ENCODE measurements at places on chromosomes 3 and 15. TPM values are rescaled to one million over a fixed set of nuclear protein-coding genes. Genes with fewer than 3 reads are reported as not detected.

GRCh38 chr3:123628996-123629746 lies 44.3 kb upstream of the HACD2 start:
- no peak for DNase-seq

GRCh38 chr3:169008776-169009358 lies 654.6 kb downstream of the MECOM start:
- no peak for DNase-seq

GRCh38 chr3:61980041-61980440 lies 393.3 kb downstream of the FEZF2 start:
- DNase-seq: no peak

DNA sequence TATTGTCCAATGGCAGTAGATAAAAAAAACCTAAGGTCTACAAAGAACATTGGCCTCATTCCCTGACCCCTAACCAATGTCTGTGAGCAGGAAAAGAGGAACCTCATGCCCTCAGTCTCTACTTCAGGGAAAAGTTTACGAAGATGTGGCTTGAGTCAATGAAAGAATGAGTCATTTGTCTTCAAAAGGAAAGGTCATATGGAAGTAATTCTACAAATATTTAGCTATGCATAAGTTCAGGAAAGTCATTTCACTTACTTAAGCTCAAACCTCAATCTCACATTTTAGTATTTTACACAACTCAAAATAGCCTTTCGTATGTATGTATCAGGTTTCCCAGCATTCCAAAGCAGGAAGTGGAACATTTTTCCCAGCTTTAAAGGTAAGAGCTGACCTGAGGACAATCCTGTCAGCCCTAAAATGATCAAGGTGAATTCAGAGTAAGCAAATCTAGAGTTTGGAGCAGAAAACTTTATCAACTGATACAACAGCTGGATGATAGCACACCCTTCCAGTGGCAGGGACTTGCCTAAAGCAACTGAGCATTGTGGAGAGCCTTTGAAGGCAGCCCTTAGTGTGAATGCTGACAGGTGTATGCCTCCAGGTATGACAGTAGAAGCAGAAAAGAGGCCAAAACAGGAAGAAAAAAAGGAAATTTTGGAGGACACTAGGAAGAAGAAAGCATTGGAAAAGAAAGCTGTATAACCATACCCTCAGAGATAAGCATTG lies 53.9 kb upstream of the ACKR4 start:
- no peak for DNase-seq

DNA sequence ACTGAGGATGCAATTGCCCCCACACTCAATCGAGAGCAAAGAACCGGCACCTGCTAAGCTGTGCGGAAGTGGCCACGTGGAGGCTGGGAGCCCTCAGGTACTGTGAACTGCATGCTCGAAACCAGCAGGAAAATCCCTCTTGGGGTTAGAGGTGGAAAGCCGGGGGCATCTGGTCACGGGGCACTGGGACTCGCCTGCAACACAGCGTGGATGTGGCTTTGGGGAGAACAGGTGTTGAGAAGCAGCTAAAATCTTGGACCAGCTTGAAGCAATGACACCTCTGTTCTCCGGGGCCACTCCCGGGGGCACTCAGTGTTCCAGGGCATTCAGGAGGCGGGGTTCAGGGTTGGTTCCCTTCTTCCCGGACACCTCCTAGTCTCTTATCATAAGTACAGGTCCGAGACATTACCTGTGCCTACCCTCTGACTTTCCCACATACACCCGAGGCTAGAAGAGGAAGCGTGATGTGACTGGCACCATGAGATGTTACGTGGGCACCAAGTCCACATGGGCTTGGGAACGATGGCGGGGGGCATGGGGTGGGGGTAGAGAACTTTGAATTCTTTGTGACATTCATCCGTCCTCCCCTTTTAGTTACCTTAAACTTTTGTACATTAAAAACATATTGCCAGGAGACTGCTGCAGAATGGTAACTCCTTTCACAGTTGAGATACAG lies 172.0 kb downstream of the ADAMTS17 start:
- no peak for DNase-seq

DNA sequence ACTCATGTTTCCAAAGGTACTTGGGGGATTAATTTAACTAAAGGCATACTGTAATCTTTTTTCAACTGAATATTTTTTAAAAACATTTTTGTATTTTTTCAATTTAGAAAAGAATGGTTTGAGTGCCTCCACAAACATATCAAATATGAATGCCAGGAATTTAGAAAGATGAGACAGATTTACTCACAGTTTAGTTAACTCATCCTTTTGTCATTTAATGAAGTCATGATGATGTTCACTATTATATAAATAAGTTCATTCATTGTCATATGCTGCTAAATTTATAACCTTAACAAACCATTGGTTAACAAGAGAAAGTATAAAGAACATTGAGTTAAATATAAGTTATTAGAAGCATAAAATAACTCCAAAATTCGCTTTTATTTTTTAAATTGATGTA lies 50.0 kb downstream of the FGF7 start:
- DNase-seq: no peak

MAGEL2 gene
- total RNA-seq: 2.4 TPM

DNA sequence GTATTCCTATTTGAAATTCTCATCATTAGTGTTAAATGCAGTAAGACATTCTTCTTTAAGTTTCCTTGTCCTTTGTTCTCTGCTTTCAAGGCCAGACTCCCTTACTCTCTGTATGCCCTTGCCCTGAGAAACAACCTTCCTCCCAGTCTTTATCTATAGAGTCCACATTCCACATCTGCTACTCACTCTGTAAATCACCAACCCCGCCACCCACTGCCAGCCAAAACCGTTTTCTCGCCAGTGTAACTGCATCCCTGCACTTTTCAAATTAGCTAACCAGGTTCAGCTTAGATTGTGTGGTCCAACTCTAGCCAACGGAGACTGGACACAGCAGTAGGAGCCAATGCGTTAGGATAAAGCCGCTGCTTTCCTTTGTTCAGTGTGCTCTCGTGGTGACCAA lies 402.4 kb upstream of the PDZRN3 start:
- no peak for DNase-seq

DNA sequence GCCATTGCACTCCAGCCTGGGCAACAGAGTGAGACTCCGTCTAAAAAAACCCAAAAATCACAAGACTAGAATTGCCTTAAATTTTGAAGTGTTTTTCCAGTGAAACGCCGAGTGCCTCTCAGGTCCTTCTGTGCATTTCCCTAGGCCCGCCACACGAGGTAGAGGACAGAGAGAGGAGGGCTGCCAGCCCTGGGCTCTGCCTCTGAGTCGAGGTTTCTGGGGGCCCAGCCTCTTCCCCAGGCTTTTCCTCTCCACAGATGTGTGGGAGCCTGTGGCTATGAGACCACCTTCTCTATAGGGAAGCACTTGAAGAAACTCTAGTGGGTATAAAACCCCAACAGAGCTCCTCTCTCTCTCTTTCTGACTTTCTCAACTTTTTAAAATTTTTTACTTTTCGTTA lies 10.9 kb upstream of the EHD4 start:
- no peak for DNase-seq

All from frontal cortex (tissue), 4 donors.